ENCODE measurements at places on chromosomes 4 and X.

DNA sequence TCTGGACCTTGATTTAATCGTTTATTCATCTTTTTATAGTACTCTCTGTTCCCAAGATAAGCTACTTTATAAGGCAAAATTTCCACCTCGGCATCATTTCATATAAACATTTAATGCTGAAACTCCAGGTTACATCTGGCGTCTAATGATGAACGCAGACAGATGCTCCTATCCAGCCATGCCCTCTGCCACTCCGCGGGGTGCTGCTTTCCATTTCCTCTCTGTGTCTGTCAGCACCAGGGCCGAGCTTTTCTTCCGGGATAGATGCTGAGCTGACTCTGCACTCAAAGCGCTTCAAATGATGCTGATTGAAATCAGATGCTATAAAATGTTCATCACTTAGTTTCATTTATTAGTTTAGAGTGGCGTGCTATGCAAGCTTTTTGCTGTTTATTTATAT, 80.5 kb upstream of the HELT start:
- DNase-seq = no peak

DNA sequence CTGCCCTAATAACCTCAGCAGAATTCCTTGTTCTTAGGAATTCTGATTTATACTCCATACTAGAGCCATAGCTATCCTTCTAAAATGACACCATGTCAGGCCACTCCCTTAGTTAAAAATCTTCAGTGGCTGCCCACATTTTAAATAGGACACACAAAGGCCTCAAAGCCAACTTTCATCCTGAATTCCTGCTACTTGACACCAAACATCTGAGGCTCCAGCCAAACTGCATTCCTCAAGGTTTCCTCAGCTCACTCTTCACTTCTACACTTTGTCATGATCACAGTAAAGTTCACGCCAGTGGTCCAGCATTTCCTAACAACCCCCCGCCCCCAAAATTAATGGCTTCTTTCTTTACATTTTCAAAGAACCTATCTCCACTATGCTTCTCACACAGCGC, 124.3 kb downstream of the ADGRA3 start:
- DNase-seq = no peak

DNA sequence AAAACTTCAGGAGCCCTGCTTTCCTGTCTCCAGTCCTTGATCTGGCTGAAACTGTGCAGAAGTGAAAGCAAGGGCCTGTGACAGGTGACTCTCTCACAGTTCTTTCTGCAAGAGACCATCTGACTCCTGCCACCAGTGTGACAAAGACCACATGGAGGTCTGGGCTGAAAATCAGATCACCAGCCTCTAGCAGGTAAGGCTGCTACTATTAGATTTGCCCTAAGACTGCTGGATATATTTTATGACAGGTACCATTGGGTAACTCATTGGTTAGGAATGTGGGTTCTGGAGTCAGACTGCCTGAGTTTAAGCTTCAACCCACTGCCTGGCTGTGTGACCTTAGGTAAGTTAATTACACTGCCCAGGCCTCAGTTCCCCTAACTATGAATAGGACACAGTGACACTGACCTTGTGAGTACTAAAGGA, 163.3 kb upstream of the SLC7A11 start:
- DNase-seq = no peak

- no peak for DNase-seq
Observed at GRCh38 chr4:21113496-21114223, 413.4 kb downstream of the PACRGL start.

DNA sequence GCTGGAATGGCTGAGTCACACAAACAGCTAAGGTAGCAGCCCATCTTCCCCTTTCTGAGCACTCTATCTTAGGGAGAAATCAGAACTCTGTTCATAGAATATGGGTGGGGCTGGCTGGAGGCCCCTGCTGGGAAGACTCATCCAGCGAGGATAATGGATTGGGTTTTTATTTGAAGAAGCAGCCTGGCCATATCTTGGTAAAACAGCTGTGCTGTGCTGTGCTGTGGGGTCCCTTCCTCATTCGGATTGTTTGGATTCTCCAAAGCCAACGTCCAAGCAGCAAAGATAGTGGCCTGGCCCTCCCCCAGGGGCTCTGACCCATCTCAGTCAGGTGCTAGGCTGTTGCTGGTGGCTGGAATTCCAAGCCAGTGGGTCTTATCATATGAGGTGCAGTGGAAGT, 63.8 kb downstream of the ZNF718 start:
- no peak for DNase-seq

- DNase-seq = no peak
Observed at GRCh38 chr4:17557880-17558279, 19.1 kb upstream of the LAP3 start.

- no peak for DNase-seq
Observed at GRCh38 chr4:19473569-19473968, 778.1 kb upstream of the SLIT2 start.

Measured in activated CD8-positive, alpha-beta memory T cell treated with anti-CD3 and anti-CD28 coated beads for 1 hour (primary cell).